ENCODE measurements at places on chromosomes 5 and 9.

DNA sequence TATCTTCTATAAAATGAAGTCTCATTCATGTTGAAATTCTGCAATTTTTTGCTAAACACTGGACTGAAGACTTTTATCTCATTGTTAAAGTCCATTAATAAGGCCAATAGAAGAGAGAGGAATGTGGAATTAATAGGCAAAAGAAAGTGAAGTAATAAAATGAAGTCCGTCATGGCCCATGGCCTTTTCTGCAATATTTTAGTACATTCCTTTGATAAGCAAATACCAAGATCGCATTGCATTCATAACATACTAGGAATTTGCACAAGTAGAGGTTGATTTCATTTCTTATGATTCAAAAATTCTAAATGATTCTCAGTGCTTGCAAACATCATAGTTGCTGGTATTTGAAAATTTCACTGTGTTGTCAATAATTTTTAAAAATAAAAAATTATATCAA, 664.0 kb downstream of the NR2F1-AS1 start:
- DNase-seq = no peak

GRCh38 chr5:150126199-150126920, 29.3 kb downstream of the PDGFRB start:
- DNase-seq = no peak

- DNase-seq = no peak
These were observed 21.8 kb downstream of the C5orf22 start for GRCh38 chr5:31553863-31554262.

GRCh38 chr5:80194468-80194867, 61.4 kb downstream of the SERINC5 start:
- no peak for DNase-seq

- no peak for DNase-seq
These were observed 64.2 kb upstream of the CPEB4 start for GRCh38 chr5:173823721-173824567.

GRCh38 chr5:97726106-97726505, 543.1 kb upstream of the RIOK2 start:
- DNase-seq = no peak
